Glomerular endothelial cell (primary cell): ENCODE measurements at places on chromosomes 5 and 9. TPM values are rescaled to one million over a fixed set of nuclear protein-coding genes. Genes with fewer than 3 reads are reported as not detected.

The SLC2A8 gene
- total RNA-seq, result 16.5 and 17.9 TPM in 2 replicates

The PCDHB5 gene
- 2.5 and 4.1 TPM in 2 replicates for total RNA-seq

The IFNB1 gene
- total RNA-seq, result not detected in 2 replicates

DNA sequence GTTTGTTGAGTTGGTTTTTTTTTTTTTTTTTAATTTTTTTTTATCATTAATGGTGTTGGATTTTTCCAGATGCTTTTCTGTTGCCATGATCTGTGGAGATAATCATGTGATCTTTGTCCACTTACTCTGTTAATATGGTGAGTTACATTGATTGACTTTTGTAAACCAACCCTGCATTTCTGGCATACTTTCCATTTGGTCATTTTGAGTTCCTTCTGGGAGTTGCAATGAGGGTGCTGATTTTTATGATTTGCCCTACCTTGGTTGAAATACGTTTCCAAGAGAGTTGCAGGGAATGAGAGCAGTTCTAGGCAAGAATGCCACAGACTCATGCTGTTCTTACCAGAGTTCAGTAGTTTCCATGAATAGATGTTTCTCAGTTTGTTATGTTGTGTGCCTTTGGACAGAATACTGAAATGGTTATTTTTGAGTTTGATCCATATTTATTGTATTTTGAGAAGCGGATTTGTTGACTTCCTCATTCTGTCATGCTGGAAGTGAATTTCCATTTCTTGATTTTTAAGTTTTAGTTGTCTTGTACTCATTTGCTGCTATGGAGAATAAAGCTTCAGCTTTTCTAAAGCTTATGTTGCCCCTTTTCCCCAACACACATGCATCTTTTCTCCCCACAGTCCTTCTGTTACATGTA lies 69.0 kb downstream of the SCAMP1 start:
- DNase-seq, result no peak

GRCh38 chr5:154271466-154271865 lies 80.9 kb downstream of the GALNT10 start:
- DNase-seq, result no peak

GRCh38 chr5:178664141-178664540 lies 37.3 kb upstream of the CLK4 start:
- no peak for DNase-seq

DNA sequence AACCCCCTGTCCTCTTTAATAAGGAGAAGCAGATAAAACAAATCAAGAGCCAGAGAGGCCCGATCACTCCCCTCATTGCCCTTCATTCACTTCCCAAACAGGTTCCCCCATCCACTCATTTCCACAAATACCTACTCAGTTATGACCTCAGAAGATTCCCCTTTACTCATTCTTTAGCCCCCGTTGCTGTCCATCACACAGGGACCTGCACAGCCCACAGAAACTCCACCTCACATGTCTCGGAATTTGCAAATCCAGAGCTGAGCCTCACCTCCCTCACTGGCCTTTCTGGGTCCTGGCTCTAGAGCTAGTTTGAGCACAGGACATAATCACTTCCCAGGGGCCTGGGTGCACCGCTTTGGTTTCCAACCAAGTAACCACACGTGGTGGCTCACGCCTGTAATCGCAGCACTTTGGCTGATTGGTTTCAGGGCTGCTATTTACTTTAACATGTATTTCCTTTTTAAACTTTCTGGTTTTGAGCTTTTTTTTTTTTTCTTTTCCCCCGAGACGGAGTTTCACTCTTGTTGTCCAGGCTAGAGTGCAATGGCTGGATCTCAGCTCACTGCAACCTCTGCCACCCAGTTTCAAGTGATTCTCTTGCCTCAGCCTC lies 17.8 kb downstream of the ATP6V0E1 start:
- no peak for DNase-seq
